ENCODE measurements at places on chromosomes 7 and 10.

- no peak for DNase-seq
Measured at GRCh38 chr10:93954726-93955363, 38.9 kb upstream of the PLCE1 start.

GRCh38 chr10:71483135-71483534 is 86.4 kb downstream of the CDH23 start:
- no peak for DNase-seq

DNA sequence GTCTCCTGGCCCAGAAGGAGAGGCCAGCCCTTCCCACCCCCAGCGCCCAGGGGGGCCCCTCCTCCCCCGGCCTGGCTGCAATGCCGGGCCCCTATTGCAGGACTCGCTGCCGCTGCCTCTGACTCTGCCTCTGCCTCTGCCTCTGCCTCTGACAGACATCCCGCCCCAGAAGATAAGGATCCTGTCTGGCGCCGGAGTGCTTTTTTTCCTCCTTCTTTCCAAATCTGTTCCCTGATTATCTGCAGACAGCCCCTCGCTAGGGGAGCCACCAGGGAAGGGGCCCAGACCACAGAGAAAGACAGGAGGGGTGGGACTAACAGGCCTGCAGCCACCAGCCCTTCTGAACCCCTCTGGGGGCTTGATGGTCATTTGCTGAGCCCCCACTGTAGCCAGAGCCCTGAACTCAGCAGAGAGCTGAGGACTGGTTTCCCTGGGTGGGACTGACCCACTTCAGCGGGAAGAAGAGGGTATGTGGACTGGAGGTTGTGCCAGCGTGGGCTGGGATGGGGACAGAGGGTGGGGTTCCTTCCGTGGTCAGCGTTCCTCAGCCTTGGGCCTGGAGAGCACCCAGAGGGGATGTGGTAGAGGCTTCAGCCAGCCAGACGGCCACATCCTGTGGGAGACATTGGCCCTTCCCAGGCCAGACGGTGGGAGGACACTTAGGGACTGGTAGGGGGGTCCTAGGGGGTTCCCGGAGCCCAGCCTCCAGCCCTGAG is 22.8 kb downstream of the UNC5B start:
- DNase-seq, result no peak

DNA sequence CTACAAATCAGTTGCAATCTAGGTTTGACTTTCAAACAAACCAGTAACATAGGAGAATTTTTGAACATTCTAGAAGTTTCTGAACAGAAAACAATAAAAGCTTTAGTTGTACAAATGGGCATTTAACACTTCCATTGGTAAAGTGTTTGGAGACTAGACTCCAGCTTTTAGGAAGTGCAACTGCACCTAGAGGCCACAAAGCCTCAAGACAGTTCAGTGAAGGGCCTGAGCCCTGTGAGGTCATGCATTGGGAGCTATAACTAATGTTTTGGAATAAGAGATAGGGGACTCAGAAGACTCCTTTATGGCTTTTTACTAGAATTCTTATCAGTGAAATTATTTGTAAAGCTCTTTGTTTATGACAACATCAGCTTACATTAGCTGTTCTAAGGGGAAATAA is 3.0 kb upstream of the EPHB6 start:
- no peak for DNase-seq

GRCh38 chr7:56175771-56176170 is 59.6 kb upstream of the NUPR2 start:
- no peak for DNase-seq

DNA sequence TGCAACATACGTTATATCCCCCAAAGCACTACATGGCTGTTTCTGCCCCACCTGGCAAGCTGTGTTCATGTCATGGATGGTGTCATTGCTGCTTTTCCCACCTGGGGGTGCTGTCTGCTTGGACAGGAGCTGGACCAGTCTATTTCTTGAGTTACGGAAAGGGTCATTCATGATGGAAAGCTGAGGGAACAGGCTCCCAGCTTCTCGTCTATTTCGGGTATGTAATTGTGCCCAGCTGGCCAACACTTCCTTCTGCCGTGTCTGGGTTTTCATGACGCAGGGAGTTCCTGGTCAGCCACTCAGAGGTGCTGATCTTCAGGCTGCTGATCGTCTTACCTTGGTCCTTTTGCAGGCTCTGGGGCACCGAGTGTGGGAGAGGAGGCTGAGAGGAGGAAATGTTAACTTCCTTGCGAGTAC is 8.6 kb downstream of the BTBD16 start:
- no peak for DNase-seq

GRCh38 chr7:140238778-140239652 is 62.2 kb upstream of the KDM7A start:
- DNase-seq, result no peak

- no peak for DNase-seq
Measured at GRCh38 chr7:93011351-93012294, 106.2 kb downstream of the SAMD9 start.

DNA sequence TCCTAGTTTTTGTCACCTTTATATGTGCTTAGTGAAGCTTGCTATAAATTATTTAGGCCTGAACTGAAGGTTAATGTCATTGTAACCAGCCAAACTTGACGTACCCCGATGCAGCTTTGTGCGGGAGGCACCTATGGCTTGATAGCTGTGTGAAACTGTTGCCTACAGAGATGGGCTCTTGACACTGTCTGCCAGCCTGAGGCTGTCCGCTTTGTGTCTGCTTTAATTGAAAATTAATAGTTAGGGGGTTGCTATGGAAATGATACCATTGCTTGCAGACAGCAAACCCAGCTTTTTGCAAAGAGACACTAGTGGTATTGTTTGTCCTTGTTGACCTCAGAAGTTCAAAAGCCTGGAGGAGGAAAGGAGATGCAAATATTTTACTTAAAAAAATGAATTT is 2.1 kb upstream of the FOXP2 start:
- no peak for DNase-seq

DNA sequence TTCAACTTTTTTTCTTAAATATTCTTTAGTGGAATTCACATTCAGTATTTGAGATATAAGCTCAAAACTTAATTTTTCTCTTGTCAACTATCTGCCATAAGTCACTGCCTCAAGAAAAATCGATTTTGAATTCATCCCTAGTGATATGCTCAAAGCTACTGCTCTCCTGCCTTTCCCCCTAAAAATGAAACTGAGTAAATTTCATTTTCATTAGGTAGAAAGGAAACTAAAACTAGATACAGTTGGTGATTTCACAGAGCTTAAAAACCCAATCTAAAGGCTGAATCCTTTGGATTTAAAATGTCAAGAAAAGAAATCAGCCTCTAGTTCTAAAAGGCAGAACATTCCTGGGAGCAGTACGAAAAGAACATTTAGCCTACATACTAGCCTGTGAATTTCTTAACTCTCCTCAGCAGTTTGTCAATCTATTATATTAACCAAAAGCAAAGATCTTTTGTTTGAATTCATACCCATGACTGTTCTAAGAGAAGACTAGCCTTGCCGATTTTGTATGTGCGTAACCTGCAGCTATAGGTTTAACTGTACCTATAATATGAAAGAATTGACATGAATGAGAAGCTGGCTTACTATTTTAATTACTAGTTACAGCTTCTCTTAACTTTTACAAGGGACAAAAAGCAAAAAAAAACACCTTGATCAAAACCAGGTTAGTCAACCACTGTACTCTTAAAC is 4.9 kb upstream of the FAM53B start:
- DNase-seq, result no peak

GRCh38 chr7:88165697-88166096 is 54.1 kb downstream of the SRI start:
- no peak for DNase-seq

GRCh38 chr10:69179089-69179742 is 818 bp upstream of the SUPV3L1 start:
- no peak for DNase-seq

- DNase-seq, result no peak
Measured at GRCh38 chr7:47007471-47007870, 574.4 kb downstream of the TNS3 start.

- DNase-seq, result no peak
Measured at GRCh38 chr7:87704590-87704989, 76.4 kb downstream of the RUNDC3B start.

DNA sequence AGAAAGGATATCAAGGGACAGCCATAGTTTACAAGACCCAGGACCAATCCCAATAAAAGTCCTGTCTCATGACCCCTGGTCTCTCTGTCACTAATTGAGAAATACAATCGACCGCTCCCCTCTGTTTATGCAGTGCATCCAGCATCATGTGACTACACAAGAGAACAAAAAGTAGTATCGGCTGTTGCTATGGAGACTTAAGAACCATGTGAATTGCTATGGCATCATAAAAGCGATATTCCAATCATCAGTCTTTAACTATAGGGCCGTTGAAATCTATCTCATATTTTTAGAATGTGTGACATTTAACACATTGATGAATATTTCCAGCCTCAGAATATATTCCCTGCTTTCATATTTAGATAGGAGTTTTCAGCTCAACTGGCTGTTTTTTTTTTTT is 139.3 kb downstream of the FRMD4A start:
- DNase-seq, result no peak

DNA sequence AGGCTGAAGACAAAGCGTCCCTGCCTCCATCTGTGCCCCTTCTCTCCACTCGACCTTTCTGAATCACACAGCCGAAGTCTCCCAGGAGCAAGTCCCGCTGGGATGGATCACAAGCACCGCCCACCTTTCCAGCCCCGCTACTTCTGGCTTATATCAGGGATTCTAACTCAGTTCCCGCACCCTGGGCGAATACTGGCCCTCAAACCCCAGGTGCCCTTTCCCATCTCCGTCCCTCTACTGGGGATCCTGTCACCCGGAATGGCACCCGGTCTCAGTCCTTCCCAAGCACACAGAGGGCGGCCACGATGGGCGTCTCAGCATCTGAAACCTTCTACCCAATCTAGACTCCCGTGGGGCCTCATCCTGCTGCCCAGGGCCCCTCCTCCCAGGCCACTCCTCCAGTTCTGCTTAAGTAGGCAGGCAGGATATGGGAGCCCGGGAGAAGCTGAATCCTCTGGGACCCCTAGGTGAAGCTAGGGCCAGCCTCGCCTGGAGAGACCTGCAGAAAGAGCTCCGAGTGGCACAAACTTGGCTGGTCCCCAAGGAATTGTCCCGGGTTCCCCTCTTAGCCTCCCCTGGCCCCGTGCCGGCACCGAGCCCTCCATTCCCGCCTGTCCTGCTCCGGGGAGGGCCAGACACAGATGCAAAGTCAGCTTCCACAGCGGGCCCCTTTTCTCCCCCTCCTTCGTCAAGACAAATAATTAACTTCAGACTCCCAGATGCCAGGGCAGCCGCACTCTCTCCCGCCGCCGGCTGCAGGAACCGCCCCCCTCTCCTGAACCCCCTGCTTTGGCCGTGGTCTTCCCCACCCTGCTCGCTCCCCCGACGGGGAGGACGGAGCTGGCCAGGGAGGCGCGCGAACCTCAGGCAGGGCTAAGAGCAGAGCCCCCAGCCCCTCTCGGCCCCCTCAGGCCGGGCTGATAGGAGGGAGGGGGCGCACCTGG is 612 bp downstream of the KCP start:
- no peak for DNase-seq

GRCh38 chr10:2908851-2909630 is 158.3 kb upstream of the PFKP start:
- no peak for DNase-seq

DNA sequence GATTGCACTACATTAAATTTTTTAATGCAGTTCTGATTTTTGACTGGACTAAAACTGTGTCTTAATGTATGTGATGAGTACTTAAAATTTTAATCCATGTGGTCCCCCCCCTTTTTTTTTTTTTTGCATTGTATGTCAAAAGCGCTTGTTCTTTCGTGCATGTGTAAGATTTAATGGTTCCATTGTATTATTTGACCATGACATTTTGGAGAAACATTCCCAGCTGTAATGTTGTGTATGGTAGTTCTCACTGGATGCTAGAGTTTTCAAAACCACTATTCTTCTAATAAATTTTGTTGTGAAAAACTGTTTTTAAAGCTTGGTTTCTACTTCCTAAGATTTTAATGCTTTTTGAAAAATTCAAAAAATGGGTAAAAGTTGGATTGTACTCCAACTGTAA is 132.0 kb downstream of the LCOR start:
- no peak for DNase-seq

DNA sequence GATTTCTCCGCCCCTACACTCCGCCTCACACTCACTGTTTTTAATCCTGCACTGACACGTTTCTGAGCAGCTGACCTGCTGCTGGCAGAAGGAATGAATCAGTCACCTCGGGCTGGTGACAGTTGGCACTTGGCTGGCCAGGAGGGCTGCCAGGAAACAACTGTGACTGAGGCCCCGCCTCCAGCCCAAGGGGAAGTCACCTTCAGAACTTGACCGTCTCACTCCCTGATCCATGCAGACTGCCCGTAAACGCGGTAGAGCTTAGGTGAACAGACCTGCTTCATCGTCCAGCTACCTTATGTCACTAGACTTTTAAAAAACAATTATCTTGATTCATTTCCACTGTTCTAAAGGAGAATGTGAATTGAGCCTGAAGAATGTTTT is 107.5 kb downstream of the DOCK1 start:
- DNase-seq, result no peak

DNA sequence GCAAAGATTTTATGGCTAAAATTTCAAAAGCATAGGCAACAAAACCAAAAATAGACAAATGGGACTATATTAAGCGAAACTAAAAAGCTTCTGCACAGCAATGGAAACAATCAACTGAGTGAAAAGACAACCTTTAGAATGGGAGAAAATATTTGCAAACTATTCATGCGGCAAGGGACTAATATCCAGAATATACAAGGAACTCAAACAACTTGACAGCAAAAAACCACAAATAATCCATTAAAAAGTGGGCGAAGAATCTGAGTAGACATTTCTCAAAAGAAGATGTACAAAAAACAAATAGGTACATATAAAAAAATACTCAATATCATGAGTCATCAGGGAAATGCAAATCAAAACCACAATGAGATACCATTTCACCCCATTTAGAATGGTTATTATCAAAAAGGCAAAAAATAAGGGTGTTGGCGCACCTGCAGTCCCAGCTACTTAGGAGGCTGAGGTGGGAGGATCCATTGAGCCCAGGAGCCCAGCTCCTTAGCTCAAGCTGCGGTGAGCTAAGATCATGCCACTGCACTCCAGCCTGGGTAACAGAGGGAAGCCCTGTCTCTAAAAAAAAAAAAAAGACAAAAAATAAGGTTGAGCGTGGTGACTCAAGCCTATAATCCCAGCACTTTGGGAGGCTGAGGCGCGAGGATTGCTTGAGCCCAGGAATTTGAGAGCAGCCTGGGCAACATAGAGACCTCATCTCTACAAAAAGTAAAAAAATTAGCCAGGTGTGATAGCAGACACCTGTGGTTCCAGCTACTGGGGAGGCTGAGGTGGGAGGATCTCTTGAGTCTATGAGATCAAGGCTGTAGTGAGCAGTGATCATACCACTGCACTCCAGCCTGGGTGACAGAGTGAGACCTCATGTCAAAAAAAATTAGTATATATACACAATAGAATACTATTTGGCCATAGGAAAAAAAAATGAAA is 4.2 kb upstream of the CCM2 start:
- DNase-seq, result peak; percentile 69

DNA sequence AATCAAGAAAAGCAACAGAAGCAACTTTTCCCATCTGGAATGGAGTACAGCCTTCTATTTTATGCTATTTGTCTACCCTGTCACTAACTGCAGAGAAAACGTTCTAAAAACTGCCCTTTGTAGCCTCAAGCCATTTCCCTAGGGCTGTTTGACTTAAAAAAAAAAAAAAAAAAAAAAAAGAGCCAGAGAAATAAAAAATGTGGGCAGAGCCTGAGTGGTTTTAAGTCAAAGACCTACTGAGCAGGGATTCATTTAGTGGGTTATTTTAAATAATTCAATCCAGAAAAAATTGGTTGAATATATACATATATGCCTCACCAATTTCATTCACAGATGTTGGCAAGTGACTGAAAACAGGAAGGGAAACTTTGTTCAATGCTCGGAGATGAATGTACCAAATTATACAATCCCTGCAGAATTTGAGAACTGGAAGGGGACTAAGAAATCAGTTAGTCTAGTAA is 75.2 kb downstream of the PPP1R3C start:
- DNase-seq, result no peak

All from CD4-positive, alpha-beta T cell treated with Interleukin-2 at 100 ng/mL for 4 hours (primary cell).